ENCODE measurements at places on chromosomes 6 and 20.

- DNase-seq: no peak
These were observed 481.3 kb upstream of the CITED2 start for GRCh38 chr6:139855671-139856311.

DNA sequence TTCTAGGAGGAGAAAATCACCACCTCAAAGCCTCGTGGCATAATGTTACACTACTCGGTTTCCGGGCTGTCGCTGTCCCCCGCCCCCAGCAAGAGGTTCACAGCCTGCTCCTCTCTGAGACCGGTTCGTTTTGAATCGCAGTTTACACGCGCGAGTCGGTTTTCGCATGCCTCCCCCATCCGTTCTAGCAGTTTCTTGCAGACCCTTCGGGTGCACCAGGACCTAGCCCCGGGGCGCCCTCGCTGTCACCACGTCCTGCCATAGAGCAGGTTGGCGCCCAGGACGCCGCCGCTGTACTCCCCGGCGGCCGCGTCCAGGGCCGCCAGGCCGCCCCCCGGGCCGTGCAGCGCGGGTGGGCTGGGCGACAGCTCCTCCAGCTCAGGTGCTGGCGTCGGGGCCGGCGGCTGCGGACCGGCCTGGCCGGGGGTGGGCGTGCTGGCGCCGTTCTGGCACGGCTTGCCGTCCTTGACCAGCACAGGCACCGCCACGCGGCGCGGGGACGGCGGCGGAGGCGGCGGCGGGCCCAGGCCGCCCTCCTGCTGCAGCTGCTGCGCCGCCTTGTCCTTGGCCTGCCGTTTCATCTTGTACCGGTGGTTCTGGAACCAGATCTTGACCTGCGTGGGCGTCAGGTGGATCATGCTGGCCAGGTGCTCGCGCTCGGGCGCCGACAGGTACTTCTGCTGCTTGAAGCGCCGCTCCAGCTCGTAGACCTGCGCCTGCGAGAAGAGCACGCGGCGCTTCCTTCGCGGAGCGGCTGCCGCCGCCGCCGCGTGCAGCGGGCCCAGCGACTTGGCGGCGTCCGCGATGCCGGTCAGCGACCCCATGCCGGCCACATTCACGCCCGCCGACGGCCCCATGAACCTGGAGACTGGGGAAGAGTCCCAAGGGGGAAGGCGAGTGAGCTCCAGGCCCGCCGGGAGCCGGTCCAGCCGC, 1.4 kb downstream of the NKX2-4 start:
- DNase-seq: peak; percentile 79

DNA sequence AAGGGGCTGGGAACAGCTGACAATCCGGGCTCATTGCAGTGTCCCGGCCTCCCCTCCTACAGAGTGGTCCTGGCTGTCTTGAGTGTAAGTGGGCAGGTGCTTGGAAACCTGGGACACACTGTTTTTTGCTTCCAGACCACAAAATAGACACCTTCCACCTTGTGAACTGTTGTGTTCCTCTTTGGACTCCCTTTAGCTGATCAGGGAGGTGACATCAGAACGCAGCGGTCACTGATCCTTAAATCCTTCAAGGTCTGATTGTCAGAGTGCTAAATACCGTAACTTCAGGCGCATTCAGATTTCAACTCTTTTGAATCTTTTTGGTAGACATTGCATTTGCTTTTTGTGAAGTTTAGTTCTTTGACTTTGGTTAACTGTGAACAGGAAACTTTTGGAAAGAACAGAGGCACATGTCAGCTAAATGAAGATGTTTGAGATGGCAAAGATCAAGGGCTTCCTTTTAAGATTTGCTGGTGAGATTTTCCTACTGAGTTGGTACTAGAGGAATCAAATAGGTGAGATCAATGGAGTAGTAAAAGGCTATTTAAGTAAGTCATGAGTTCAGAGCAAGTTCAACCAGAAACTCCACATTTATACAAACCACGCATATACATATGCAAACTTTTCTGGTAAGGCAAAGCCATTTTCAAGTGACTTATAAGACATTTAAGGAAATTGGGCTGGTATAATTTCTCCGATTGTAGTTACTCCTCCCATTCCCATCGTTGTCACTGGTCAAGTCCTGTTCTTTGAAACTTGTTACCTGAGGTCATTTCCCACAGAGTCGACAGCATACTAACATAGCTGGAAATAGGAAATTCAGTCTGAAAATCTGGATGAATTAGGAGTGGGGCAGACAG, 6.3 kb downstream of the PPP1R3G start:
- no peak for DNase-seq

GRCh38 chr6:88220493-88220892, 54.3 kb upstream of the CNR1 start:
- no peak for DNase-seq

DNA sequence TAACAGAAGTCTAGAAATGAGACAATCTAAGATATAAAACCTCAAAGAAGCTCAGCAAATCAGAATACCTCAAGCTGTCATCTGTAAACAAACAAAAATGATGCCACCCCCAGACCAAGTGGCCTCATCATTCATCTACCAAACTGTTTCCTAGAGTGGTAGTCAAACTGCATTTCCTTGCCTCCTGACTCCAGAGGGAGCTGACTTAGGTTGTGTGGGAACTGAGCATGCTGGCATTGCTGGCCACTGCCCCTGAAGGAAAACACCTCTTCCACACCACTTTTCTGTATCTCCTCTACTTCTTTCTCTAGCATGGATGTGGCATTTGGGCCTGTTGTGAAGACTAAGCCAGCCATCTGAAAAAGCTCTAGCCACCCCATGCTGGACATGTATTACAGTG, 56.3 kb downstream of the ZHX3 start:
- DNase-seq: no peak

DNA sequence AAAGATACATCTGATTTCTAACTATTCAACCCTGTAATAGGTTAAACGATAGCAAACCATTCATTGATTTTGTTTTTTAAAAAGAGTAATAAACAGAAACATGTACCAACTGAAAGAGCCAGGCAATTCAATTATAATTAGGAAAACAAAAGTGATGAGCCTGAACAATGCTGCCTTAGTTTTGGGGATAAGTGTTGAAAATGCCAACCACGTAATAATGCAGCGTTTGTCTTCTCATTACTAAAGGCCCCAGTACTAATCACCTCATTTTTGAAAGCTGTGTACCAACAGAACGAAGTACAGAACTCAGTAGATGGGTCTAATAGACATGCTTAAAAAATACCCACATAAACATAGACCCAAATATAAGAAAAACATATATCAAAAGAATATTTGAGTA, 663.6 kb upstream of the CHD6 start:
- no peak for DNase-seq

DNA sequence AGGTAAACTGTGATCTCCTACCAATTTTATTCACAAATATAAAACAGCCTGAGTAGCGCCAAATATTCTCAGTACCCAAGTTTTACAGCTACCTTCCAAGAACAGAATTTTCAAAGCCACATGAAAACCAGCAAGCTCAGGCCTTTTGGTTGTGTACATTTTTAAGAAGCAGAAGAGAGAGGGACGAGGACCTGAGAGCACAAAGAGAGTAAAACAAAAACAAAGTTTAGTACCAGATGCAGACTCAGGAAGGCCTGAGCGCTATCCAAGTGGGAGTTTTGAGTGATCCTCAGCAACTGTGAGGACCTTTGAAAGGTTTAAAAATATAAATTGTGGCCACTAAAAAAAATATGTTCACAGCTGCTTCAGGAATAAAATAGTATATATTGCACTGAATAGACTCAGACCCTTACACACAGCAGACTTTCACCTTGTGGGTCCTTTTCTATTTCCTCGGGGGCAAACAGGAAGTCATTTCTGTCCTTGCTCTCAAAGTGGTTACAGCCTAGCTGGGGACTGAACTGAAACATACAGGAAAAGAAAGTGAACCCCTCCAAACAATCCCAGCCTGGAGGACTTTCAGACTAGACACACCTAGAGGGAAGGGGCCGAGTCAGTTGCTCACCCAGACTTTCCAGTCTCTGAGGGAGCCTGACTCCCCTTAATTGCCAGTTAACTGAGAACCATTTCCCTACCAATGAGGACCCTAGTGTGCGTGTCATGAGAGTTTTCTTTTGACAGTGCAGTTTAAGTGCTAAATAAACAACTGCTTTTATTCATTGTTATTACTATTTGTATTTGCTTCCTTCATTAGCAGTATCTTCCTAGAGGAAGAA, 48.5 kb upstream of the NT5E start:
- DNase-seq: no peak

DNA sequence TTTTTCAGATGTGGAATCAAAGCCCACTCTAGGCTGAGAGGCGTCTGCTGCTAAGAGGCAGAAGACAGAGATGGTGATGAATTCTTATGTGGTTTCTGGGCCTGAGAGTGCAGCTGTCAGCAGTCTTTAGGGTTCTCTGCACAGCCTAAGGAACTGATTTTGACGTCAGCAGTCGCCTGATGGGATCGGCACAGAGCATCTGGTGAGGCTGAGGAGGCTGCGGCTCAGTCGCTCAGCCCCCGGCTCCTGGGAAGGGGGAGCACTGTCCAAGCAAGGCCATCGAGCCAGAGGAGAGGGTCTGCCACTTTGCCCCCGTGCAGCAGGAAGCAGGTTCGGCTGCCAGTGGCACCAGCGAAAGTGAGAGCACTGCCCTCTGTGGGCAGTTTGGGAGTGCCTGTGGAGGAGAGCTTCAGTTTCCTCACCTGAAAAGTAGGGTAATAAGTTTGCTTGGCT, 92.5 kb downstream of the TCP11 start:
- peak; percentile 65 for DNase-seq

- no peak for DNase-seq
These were observed 71.9 kb downstream of the OPN5 start for GRCh38 chr6:47853766-47854165.

GRCh38 chr6:79431537-79431933, 105.7 kb downstream of the LCA5 start:
- no peak for DNase-seq

- no peak for DNase-seq
These were observed 429.0 kb upstream of the NRSN1 start for GRCh38 chr6:23696992-23697391.

DNA sequence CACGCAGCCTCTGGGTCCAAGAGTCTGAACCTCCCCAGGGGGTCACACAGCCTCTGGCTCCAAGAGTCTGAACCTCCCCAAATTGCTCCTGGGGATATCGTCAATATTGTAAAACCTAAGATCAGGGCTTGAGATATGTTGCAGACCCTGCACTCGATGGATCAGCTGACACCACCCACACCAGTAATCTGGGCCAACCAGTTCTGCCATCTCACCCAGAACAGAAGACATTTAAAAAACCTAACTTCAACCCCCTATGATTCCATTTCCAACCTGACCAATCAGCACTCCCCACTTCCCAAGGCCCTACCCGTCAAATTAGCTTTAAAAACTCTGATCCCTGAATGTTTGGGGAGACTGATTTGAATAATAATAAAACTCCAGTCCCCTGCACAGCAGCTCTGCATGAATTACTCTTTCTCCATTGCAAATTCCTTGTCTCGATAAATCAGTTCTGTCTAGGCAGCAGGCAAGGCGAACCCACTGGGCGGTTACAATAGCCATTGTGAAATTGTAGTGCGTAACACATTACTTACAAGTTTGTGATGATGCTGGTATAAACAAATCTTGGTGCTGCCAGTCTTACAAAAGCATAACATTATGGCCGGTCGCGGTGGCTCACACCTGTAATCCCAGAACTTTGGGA, 32.4 kb upstream of the FAM135A start:
- DNase-seq: no peak

- DNase-seq: no peak
These were observed 1040.0 kb upstream of the MAP3K7 start for GRCh38 chr6:91626911-91627310.

DNA sequence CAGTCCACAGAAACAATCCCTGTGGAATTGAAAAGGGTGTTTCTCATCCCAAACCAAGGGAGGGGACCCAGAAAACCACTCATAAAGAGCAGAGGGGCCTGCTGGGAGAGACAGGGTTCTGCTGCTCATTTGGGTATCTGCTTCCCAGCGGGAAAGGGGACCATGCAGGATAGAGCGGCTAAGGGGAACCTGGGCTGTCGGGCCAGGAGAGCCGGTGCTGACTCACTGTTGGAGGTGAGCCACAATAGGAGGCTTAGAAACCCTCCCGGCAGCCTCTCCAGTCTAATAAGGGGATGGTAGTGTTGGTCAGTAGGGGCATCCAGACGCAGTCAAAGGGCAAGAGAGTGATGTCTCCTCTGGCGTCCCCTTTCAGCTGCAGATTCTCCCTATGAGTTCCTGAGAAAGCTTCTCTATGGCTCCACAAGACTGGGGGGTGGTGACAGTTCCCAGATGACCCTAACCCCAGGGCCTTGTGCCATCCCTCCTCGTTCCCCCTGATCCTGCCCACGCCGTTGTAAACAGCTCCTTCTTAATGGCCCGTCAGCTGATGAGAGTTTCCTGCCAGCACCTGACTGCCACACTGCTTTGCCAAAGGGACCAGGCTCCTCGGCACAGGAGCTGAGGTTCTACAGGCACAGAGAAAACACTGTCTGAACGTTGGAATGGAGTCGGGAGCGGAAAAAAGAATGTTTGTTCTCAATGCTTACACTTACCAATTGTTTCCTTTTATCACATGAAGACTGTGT, 646.1 kb upstream of the DEFB115 start:
- no peak for DNase-seq

DNA sequence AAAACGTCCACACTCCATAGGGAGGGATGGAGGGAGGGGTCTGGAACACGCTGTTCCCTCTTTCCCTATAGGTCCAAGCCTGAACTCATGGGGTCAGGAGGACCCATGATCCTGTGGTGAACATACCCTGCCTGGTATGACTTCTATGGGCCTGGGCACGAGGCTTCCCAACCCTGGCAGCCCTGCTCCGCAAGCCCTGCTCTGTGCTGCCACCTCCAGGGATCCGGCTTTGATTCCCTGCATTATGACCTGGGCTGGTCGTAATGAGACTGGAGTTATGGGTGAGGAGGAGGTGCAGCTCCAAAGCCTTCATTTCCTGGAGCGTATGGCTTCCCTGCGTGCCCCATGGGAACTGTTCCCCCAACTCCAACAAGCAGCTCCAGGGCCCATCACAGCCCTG, 54.9 kb downstream of the CDH22 start:
- no peak for DNase-seq

DNA sequence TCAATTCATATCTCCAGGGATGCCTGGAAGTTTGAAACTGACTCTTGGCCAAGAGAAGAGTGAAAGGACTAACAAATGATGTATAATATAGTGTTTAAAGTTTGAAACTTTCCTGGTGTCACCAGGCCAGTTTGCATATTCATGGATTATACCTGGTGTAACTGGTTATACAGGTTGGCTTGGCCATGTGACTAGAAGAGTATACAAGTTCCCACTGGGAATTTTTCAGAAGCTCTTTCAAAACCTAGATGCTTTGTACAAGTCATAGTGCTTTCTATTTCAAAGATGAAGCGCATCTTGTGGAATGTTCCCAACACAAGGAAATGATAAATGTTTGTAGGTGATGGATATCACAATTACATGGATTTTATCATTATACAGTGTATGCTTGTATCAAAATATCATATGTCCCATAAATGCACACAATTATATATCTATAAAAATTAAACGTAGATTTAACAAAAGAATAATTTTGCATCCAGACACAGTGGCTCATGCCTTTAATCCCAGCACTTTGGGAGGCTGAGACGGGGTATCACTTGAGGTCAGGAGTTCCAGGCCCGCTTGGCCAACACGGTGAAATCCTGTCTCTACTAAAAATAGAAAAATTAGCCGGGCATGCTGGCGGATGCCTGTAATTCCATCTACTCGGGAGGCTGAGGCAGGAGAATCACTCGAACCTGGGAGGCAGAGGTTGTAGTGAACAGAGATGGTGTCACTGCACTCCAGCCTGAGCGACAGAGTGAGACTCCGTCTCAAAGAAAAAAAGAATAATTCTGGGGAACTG, 1420.2 kb downstream of the GRIK2 start:
- no peak for DNase-seq

- no peak for DNase-seq
These were observed 192.3 kb downstream of the TMEM200A start for GRCh38 chr6:130558131-130558530.

Measured in activated effector memory CD4-positive, alpha-beta T cell treated with anti-CD3 and anti-CD28 coated beads, Interleukin-2, amount 50 U/mL, for 16 hours (primary cell).